Right ventricle myocardium inferior (tissue), 1 donor: ENCODE measurements at places on chromosomes 7 and 10.
A peak's percentile ranks its signal among the peaks of the same experiment; 100 is the strongest.

DNA sequence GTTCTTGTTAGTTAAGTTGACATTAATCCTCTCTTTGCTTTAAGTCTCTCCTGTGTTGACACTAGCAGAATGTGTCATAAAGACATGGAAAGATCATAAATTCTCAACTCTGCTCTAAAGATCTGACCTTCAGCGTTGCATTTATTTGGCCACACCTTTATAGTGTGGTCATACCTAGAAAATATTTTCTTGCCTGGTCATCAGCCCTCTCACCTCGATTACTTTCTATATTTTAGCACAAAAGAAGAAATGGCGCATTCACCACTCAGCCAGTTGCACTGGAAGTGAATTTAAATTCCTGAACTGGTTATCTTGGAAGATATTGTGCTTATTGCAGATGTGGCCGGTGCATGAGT lies 96.7 kb upstream of the PDCD4 start:
- DNase-seq = no peak

GRCh38 chr7:131218727-131219128 lies 108.9 kb upstream of the MKLN1 start:
- DNase-seq = no peak

- no peak for DNase-seq
Observed at GRCh38 chr10:110011681-110012080, 3.9 kb downstream of the ADD3 start.

GRCh38 chr10:115606086-115606485 lies 512.9 kb downstream of the ATRNL1 start:
- no peak for DNase-seq

- DNase-seq = no peak
Observed at GRCh38 chr10:24898501-24898900, 53.9 kb downstream of the PRTFDC1 start.

DNA sequence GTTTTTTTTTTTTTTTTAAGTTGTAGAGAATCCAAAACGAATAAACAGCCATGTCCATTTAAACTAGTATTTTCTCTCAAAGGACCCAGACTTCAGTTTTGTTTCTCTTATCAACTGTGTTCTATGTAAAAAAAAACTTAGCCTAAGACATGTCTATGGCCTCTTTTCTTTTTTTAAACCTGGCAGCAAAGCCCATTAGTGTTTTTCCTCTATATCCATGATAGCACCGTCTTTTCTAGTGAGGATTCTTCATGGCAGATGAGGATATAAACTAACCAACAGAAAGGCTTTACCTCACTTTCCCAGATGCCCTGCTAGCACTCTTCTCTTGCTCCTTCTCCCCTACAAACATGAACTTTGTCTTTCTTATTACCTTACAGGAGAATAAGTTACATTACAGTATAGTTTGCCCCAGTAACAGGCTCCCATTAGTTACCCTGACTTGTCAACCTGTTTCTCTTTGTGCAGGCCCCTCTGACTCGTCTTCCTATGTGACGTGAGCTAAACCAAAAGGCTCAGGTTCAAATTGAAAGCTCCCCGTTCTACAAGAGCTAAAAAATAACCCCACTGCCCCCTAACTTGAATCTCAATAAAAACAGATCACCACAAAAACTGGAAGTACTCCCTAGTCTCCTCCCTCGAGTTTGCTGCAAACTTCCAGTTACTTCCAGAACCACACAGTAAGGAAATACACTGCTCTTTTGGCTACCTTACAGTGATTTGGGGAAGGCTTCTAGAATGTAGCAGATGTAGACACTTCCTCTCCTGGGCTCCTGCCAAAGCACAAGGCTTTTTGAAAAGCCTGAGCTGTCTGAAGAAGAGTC lies 20.1 kb downstream of the P4HA1 start:
- no peak for DNase-seq

- DNase-seq = peak; percentile 50
Observed at GRCh38 chr10:27153845-27154193, 365 bp downstream of the YME1L1 start.

GRCh38 chr10:20632696-20633095 lies 264.4 kb downstream of the NEBL start:
- no peak for DNase-seq

- DNase-seq = no peak
Observed at GRCh38 chr10:129890170-129890569, 73.9 kb downstream of the EBF3 start.

GRCh38 chr10:6543431-6544005 lies 36.6 kb downstream of the PRKCQ start:
- DNase-seq = no peak

GRCh38 chr7:17721736-17722285 lies 218.5 kb downstream of the SNX13 start:
- no peak for DNase-seq

GRCh38 chr10:124250506-124250905 lies 157.1 kb upstream of the CHST15 start:
- DNase-seq = no peak

DNA sequence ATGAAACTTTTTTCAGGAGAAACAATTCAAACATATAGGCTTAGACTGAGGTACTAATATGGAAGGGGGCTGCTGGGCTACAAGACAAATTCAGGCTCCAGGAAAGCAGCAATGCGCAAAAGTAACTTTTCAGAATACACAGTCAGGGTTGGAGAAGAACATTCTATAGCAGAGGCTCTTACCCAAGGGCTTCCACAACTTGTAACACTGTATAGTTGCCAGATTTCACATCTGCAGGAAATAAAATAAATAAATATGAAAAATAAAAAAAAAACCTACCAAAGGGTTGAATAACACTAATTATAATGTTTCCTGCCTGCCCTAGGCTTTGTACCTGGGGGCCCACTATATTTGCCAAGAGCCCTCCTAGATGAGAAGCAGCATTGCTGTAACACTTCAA lies 14.3 kb downstream of the MMS19 start:
- DNase-seq = no peak

- no peak for DNase-seq
Observed at GRCh38 chr10:27624941-27625340, 120.7 kb downstream of the MKX start.

DNA sequence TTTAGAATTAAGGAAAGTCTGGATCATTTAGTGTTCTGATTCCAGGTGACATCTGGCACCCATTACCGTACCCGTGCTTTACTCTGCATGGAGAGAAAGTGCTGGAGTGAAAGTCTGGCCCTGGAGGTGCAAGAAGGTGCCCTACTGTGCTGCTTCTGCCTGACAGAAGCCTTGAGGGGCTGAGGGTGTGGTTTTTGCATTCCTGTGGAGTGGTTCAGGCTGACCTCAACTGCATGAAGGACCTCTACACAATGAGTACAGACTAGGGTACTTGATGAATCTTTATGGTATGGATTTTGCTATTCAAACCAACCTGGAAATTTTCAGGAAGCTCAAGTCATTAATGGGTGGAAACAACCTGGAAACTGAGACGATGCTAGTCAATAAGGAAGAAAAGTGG lies 45.1 kb upstream of the GSAP start:
- no peak for DNase-seq

DNA sequence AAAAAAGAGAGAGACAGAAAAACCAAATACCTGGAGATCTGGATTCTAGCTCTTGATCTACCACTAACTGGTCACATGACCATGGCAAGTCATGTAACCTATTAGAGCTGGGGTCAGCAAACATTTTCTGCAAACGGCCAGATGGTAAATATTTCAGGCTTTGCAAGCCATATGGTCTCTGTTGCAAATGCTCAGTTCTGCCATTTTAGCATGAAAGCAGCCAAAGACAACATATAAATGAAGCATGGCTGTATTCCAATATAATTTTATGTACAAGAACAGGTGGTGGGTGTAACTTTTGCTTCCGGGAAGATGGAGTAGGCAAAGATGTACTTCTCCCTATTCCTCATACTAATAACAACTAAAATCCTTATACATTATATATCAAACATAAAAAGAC lies 6.7 kb downstream of the FRA10AC1 start:
- no peak for DNase-seq

DNA sequence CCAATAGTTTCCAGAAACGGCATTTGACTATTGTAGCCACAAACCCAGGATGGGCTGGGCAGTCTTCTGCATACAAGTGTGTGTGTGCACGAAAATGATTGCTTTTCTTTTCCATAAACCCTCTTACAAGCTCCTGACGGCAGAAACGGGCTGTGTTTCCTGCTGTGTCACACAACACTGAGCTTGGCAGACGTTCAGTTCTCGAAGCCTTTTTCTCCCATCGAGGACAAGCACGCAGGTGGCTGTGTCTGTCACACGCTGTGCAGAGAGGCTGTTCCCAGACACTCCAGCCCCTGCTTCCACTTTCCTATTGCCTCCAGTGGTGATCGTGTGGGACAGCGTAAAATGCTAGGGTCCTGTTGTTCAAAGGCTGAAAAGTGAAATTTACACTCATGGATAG lies 32.1 kb downstream of the RBAK start:
- DNase-seq = no peak

GRCh38 chr7:50803359-50804337 lies 21.0 kb upstream of the GRB10 start:
- DNase-seq = no peak

DNA sequence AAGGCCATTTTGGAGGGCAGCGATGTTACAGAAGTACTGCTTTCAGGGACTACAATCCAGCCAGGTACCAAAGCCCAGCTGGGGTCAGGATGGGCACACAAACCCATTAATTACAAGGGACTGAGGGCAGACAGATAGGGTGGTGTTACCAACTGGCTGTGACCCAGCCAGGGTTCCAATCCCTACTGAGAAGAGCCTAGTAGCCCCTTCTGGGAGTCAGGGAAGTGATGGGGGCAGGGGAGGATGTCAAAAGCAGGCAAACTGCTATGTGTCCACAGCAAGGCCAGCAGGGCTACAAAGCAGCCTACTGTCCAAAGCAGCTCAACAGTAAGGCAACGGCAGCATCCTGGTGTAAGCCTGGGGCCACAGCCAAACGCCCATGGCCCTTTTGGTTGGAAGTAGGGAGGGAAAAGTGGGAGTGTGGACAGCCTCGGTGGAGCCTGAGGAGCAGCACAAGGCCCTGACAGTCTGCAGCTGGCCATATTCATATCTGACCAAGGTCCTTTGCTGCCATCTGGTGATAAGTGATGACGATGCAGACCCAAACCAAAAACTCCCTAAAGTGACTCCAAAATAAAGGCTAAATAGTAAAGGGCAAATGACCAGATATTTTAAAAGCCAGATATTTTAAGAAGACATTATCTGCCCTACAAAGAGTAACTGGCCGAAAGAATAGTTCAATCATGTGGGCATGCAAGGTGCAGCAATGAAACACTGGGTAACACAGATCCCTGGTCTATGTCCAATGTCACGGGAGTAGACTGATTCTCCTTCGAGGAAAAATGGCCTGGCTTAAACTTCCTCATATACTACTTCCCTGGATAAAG lies 56.9 kb downstream of the XPNPEP1 start:
- peak; percentile 80 for DNase-seq
